ENCODE measurements at places on chromosomes 5 and 9. TPM values are rescaled to one million over a fixed set of nuclear protein-coding genes. Genes with fewer than 3 reads are reported as not detected.
A peak's percentile ranks its signal among the peaks of the same experiment; 100 is the strongest.

PCA3 gene
- polyA plus RNA-seq = 0.76 TPM

DCANP1 gene
- not detected for polyA plus RNA-seq

DNA sequence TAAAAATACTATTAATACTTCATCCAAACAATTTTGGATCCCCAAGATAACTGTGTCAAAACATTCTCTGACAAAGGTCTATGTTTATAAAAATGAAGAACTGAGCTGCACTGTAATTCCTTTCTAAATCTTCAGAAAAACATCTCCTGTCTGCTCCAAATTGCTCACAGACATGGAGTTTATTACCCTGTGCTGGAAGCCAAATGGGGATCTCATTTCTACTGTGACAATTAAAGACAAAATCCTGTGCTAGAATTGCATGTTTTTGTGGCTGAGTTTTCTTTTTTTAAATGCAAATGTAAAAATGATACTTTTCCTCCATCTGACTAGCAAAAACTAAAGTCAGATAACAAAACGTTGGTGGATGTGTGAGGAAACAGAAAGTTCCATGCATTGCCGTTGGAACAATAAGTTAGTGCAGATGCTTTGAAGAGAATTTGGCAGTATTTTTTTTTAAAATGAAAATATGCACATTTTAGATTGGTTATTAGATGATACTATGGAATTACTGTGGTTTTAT, 93.5 kb downstream of the GNA14 start:
- DNase-seq = no peak

DNA sequence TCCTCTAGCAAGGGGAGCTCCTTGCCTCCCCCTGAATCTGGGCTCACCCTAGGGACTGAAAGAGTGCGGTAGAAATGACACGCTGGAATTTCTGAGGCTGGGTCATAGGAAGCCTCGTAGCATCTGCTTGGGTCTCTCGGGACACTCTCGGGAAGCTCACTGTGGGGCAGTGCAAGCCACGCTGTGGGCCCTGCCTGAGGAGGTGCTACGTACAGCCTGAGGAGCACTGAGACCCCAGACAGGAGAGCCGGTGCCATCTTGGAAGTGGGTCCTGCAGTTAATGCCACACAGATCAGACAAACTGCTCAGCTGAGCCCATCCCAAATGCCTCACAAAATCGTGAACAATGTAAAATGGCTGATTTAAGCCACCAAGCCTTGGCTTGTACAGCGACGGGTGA, 1.8 kb downstream of the MRPL36 start:
- DNase-seq = no peak

PCDHGA1 gene
- polyA plus RNA-seq = 0.07 TPM

IFNA13 gene
- not detected for polyA plus RNA-seq

SUSD3 gene
- 6.9 TPM for polyA plus RNA-seq

GRCh38 chr9:26326563-26326962, 566.0 kb downstream of the CAAP1 start:
- DNase-seq = peak; percentile 78

DNA sequence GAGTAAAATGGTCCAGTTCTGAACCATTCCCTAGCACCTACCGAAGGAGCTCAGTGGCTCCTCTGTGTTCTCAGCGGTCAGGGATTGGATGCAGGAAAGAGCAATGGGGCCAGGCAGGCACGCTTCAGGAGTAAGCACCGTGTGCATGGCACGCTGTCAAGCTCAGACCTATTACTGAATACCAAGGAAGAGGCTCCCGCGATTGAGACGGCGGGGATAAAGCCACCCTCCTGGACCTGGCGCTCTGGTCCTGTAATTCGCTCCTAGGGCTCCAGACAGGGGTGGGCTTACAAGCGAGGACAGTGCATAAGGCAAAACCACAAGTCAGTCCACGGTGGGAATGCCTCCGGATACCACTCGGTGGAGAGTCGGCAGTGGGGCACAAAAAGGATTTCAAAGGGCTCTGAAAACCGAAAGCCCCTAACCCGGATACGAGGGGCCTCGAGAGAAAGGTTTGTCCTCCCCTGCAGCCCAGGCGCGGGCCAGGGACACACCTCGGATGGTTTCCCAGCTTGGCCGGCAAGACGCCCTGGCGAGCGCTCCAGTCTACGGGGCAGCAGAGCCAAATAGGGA, 988 bp downstream of the OXCT1 start:
- peak; percentile 45 for DNase-seq

DNA sequence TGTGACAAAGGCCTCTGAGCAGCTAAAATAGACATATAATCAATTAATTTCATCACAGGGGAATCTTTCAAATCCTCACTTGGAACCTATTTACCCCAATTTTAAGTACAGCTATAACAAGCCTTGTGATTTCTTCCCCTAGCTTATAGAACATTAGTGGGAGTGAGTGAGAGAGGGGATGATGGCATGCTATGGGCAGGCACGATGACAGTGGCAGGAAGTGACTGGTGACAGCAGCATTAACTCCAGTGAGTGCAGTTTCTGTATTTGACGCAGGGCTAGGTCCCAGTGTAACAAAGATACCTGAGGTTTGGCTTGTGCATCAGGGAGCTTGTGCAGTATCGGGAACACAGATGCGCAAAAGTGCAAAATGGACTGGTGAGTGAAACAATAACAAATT, 54.1 kb downstream of the NPR3 start:
- DNase-seq = no peak

DNA sequence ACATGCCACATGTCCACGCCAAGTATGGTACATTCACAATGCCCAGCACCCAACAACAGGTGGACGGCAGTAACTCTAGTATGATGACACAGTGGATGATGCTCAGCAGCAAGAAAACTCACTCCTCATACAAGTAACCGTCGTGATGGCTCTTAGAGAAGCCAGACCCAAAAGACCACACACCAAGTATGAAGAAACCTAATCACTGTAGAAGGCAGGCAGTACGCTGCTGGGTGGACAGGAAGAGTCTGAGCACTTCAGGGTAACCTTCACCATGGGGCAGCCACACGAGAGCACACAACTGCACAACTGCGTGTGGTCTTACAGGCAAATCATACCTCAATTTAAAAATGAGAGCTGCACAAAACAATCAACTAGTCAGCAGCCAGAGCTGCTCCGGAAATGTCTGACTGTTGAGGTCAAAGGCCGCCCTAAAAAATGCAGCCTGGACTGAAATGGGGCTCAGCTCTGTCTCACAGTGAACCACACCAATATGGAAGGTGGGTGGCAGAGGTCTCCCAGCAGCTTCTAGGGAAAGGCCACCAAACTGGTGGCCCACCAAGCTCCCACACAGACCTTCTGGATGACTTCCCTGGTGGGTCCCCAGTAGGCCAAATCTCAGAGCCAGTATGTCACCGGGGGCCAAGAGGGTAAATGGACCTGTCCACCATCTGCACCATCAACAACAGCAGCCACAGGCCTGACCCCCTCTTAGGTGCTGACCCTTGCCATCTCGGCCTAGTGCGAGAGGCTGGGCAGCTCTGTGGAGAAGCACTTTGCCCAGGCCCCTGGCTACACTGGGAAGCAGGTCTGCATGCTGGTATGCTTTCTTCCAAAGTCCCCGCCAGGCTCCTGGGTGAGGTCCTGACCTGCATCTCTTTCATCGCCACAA, 17.8 kb downstream of the BICD2 start:
- no peak for DNase-seq

DNA sequence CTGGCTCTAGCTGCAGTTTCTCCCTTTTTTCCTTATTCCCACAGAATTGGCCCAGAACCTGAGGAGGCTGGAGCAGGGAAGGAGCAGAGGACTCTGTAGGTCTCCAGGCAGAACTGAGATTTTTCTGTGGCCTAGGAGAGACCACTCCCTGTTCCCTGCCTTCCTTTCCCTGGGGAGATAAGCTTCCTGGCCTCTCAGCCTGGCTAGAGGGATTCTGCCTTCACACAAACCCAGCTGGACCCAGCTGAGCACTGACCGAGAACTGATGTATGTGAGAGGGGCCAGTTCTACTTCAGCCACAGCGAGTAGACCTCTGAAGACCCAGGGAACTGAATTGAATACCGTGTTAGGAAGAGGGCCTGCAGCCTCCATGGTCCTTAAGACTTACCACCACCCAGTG, 48.0 kb downstream of the RUSC2 start:
- no peak for DNase-seq

- peak; percentile 19 for DNase-seq
Measured at GRCh38 chr5:30413540-30413939, 779.9 kb upstream of the CDH6 start.

DNA sequence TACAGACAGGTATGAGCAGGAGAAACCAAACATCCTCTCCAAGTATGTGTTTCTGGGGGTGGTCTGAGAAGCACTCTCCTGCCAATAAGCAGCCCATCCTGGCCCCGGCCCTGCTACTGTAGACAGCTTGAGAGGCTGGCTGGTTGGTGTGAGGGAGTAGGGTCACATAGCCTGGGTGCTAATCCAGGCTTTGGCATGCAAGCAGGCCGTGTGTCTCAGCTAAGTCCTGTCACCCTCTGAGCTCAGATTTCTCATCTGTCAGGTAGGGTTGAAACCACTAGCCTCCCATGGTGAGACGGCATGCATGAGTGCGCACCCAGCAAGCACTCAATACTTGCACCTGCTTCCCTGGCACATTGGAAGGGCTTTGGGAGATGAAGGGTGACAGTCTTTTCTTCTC, 49.8 kb upstream of the PHYKPL start:
- no peak for DNase-seq

CENPH gene
- 107 TPM for polyA plus RNA-seq

DNA sequence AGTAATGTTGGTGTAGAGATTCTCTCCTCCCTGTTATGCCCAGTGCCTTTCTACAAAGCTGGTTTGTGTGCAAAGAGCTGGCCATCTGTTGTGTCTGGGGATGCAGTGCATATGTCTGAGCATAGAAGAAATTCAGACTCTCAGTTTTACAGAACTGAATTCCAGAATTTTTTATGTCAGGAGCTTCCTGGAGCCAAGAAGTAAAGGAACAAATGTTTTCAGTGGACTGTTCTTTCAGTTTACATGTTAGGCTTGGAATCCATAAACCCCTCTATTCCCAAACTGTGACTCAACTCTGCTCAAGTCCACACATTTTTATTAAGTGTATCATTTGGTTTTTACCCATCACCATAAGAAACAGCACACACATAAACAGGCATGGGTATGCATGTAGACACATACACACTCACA, 366.0 kb downstream of the BRINP1 start:
- no peak for DNase-seq

PRELID1 gene
- 359 TPM for polyA plus RNA-seq

DNA sequence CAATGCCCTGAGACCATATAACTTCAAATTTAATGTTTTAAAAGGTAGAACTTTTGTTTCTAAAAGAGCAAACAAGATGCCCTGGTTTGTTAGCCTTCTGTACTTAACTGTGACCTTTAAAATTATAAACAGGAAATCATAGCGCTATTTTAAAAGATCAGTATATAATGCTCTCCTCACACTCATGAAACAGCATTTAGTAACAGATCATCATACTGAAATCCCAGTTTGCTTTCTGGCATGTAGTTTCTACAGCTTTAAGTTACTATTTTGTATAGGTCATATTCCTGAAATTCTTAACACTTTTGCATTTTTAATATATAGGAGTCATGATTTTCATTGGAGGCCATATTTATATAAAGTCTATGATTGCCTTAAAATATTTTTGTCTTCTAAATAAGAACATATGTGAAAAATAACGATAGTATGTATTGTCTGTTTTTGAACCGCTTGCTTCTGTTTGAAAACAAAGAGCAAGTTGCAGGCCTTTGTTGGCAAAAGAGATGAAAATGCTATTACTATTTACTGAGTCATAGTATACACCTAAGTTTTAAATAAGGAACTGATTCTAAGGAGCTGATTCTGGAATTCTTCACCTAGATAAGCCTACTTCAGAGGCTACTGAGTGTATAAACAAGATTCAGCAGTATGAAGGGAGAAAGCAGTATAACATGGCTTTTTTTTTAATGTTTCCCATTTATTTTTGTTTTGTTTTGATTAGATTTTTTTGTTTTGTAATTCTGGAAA, 20.5 kb downstream of the SRFBP1 start:
- no peak for DNase-seq

DNA sequence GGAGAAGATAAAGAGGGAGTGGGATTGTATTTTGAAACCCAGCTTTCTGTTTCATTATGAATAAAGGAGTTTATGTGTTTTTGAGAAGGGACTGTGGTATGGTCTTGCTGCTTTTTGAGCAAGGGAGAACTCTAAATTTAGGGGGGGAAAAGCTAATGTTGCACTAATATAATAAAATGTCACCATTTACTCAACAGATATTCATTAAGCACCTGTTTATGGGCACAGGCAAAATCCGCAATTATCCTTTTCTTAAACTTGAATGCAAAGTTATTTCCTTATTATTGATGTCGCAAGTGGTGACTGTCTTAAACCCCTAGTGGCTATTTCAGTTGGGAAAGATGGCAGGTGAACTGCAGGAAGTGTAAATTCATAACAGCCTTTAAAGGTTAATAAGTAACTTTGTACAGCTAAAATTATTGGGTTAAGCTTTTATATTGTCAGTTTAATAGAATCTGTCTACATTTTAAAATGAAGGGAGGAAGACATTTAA, 1.5 kb downstream of the CDC42SE2 start:
- peak; percentile 23 for DNase-seq

TRIO gene
- polyA plus RNA-seq = 13.8 TPM

DNA sequence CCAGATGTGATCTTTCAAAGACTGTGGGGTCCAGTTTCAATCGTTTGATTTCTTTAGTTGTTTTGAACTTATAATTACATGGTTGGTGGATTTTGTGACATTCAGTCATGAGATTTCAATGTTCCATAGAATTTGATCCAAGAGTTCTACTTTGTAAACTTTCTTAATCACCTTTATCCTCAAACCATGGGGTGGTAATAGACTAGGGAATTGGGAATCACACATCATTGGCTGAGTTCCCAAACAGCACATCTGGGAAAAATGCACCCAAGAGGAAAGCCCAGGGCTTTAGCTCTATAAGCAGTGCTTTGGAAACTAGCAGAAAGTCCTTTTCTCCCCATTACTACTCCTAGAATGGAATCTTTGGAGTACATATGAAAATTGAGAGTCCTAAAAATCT, 177.6 kb downstream of the NNT start:
- no peak for DNase-seq

LHFPL2 gene
- 8.8 TPM for polyA plus RNA-seq

TMEM252 gene
- polyA plus RNA-seq = not detected

DNA sequence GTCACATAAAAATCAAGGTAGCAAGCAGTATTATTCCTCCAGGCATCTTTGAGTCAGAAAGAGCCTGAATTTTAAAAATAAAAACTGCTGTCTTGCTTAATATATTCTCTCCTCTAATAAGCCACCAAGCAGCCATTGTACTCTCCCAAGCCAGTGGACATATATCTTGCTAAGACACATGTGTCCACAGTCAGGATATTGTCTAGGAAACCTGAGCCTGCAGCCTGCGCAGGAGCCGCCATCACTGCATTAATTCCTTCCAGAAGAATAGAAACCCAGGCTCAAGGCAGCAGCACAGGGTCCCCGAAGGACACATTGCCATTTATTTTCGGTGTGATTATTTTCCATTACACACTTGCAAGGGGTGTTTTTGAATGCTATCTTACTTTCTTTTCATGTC, 345.3 kb downstream of the ARHGEF28 start:
- no peak for DNase-seq

GRCh38 chr5:150001660-150002486, 1.3 kb downstream of the HMGXB3 start:
- DNase-seq = peak; percentile 78
